ENCODE measurements at places on chromosomes 13 and 19.

GRCh38 chr19:33551676-33552075, 30.1 kb upstream of the PEPD start:
- DNase-seq = no peak

DNA sequence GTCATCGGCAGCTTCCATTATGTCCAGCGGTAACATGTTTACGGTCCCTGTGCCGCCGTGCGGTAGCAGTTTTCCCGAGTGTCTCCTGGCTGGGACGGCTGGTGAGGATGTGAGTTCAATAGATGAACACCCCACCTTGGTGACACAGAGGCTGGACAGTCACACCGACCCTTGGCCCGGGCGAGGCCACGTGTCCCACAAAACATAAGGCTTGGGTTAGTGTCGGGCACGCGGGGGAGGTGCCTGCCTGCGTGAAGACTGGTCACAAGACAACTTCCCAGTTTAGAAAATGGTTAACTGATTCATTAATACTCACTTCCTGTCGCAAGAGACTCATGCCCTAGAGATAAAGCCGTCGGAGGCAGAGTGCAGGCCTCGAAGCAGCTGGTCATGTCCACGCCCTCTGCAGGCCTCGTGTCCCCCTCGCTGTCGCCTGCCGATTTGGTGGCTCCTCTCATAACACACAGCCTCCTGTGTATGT, 17.2 kb downstream of the RASA3 start:
- no peak for DNase-seq

GRCh38 chr19:51652266-51652665, 5.6 kb upstream of the SIGLEC14 start:
- DNase-seq = no peak

DNA sequence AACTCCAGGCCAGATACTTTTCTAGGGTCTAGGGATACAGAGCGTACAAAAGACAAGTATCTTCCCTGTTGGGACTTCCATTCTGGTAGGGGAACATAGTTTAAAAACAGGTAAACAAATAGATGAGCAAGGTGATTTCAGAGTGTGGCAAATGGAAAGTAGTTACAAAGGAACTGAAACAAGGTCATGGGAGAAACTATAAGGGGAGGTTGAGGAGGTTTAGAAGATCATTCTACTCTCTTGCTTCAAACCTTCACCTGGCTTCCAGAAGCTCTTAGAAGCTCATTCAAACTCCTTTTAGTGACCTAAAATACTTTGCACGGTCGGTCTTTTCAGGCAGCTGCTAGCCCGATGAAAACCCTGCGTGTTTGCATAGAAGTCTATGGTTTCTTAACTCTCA, 9.1 kb downstream of the FFAR2 start:
- DNase-seq = no peak

- DNase-seq = no peak
Observed at GRCh38 chr19:18147396-18147795, 5.6 kb upstream of the PIK3R2 start.

GRCh38 chr13:46348961-46349360, 38.1 kb downstream of the RUBCNL start:
- DNase-seq = no peak

- DNase-seq = no peak
Observed at GRCh38 chr13:100344544-100344943, 244.0 kb downstream of the GGACT start.

GRCh38 chr13:65768545-65768944, 1461.6 kb downstream of the PCDH9 start:
- no peak for DNase-seq

GRCh38 chr13:113997845-113998751, 24.2 kb upstream of the C13orf46 start:
- DNase-seq = no peak

- no peak for DNase-seq
Observed at GRCh38 chr13:112270951-112271350, 105.2 kb upstream of the SPACA7 start.

- DNase-seq = no peak
Observed at GRCh38 chr19:46766569-46767317, 20.5 kb upstream of the STRN4 start.

- no peak for DNase-seq
Observed at GRCh38 chr19:6086068-6086788, 24.1 kb downstream of the RFX2 start.

- no peak for DNase-seq
Observed at GRCh38 chr13:84208246-84208910, 326.1 kb upstream of the SLITRK1 start.

DNA sequence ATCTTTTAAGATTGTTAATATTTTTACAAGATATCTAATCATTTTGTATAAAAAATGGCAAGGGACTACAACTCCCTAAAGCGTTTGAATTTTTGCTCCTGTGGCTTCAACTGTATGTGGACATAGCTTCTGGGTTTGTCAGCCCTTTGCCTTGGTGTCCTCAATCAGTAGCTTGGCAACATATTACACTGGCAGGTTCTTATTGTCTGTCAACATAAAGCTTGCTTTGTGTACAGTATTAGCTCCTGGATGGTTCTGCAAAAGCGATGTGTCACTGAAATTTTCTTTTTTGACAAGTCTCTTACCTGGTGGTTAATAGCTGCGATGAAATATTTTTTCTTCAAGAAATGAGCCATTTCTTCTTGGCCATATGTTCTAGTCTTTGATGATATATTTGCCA, 190.0 kb downstream of the HS6ST3 start:
- DNase-seq = no peak

GRCh38 chr13:98416408-98416807, 160.5 kb downstream of the STK24 start:
- no peak for DNase-seq

- DNase-seq = no peak
Observed at GRCh38 chr13:104678161-104678560, 1611.9 kb upstream of the SLC10A2 start.

GRCh38 chr13:84684804-84685203, 802.5 kb upstream of the SLITRK1 start:
- no peak for DNase-seq

DNA sequence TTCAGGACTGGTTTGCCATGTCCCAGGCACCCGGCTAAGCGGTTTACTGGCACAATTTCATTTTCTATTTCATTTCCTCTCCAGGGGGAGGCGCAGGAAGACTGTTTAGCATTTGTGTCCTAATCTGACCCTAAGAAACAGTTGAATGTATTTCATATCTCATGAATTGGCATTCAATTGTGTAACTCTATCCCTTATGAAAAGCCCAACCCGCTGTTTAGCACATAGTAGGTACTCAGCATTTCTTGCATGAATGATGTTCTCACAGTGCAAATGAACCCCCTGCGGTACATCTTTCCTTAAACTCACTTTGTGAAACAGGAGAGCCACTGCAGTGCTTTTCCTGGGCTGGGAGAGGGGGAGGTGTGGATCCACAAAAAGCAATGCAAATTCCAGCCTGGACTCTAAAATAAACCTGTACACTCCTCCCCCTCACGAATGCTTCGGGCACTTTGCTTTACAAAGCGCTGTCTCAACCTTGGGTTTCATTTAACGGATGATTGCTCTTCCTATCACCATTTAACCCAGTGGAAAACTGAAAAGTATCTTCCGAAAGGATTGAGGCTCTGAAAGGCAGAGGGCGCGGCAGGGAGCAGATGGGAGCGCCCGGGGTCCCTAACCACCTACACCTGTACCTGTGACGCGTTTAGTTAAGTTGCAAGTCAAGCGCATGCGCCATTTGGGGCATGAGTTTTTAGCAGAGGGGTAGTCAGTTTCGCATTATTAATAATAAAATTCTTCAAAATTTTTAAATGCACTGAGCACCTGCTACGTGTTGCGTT, 1.2 kb upstream of the EEF2 start:
- DNase-seq = no peak

- DNase-seq = no peak
Observed at GRCh38 chr19:10855879-10856522, 7.8 kb downstream of the C19orf38 start.

GRCh38 chr19:39237200-39238184, 7.3 kb downstream of the IFNL3 start:
- DNase-seq = no peak

DNA sequence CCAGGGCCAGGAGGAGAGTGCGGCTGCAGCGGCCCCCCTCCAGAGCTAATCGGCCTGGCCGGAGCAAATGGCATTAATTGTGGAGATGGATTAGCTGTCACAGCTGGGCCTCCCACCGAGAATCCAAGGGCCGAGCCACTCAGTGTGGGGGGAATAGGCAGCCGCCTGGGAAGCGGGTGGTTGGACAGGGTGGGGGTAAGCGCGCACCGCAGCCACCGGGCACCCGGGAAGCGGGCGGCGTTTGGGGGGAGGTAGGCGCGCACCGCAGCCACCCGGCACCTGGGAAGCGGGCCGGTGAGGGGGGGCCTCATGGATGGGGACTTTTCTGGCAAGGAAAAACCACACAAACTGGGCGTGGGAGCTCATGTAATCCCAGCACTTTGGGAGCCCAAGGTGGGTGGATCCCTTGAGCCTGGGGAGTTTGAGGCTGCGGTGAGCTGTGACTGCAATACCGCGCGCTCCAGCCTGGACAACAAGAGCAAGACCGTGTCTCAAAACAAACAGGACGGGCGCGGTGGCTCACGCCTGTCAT, 9.7 kb downstream of the R3HDM4 start:
- no peak for DNase-seq

DNA sequence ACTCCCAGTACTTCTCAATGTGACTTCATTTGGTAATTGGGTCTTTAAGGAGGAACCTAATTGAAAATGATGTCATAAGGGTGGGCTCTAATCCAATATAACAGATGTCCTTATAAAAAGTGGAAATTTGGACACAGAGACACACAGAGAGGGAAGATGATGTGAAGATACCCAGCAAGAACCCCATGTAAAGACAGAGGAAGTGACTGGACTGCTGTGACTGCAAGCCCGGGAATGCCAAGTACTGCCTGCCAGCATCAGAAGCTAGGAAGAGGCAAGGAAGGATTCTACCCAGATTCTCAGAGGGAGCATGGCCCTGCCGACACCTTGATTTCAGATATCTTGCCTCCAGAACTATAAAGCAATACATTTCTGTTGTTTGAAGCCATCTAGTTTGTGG, 239.3 kb downstream of the KCTD12 start:
- no peak for DNase-seq

DNA sequence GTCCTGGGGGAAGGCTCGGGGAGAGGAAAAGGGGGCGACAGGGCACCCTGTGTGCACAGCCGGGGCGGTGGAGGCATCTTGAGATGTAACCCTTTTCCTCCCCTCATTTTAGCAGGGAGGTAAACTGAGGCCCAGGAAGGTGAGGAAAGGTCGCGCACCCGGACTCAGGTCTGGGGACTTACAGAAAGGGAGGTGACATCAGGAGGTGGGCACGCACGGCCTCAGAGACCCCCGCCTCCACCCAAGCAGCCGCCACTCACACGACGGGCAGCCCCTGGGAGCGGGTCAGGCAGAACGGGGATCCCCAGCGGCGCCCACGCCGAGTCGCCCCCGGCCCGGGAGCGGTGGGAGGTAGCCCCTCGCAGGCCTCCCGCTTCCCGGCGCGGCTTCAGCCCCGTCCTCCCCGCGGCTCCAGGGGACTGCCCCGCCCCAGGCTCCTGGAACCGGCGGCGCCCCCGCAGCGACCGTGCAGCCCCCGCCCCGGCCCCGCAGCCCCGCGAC, 477 bp downstream of the PIP5K1C start:
- DNase-seq = no peak

- no peak for DNase-seq
Observed at GRCh38 chr19:738509-739128, 12.3 kb upstream of the MISP start.

GRCh38 chr13:25687471-25688225, 315.9 kb downstream of the ATP8A2 start:
- DNase-seq = no peak

DNA sequence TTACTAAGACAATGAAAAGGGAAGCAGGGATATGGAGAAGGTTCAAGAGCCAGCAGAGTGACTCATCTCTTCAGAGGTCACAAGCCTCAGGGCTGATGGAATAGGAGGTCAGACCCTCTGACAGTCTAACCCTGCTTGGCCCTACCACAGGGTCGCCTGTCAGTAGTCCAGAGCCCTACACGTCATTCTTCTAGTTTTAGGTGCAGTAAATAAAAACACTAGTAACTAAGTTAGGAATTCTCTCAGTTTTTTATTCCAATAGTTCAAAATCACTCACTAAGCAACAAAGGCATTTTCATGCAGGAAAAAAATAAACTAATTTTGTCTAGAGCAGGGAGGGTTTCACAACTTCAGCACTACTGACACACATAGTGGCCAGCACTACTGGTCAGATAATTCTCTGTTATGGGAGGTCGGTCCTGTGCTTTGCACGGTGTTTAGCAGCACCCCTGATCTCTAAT, 27.2 kb downstream of the FOXO1 start:
- no peak for DNase-seq

DNA sequence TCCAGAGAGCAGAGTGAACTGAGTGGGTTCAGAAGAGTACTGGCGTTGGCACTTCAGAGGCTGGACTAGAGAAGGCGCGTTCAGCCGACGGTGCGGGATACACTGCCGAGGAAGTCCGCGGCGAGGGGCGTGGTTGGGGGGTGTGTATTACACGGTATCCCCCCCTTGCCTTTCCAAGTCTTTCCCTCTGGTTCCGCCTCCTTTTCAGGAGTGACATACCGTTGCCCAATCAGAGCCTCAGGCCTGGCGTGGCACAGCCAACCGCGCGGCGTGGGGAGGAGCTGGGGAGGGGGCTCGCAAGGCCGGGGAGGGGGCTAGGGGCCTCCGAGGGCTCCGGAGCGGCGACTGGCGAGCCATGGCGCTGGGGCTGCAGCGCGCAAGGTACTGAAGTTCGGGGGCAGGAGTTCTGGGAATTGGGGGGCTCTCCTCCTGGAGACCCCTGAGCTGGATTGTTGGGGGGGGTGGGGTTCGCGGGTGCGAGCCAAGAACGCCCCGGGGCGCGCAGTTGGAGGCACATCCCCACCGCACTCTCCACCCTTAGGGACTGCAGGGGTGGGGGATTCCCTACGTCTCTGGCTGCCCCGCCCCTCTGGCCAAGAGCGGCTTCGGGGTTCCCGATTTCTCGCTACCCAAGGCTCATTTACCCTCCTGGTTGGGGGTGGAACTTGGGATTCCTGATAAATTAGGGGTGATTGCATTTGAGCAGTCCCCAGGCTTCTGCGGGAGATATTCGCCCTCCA, at the start of gene HIF3A:
TSS of gene HIF3A (plus strand) at position 321 of the 740 bp plus-strand sequence. CDS start at position 356, 35 bp downstream.
- no peak for DNase-seq

GRCh38 chr13:109517517-109517916, 268.9 kb downstream of the IRS2 start:
- DNase-seq = no peak

GRCh38 chr19:3518255-3518654, 12.1 kb downstream of the FZR1 start:
- no peak for DNase-seq

DNA sequence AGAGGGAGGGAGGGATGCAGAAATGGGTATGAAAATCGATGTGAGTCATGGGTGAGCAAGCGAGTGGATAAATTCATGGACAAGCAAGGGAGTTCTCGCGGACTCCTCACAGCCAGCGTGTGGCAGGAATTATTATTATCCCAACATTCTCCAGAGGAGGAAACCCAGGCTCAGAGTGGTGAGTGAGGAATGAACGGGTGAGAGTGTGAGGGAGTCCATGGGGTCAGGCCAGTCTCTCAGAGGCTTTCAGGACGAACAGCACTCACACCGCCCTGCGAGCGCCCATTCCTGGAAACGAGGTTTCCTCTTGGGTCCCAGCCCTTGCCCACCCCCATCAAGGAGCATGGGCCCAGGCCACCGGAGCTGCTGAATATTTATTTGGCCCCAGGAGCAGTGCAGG, 6.3 kb upstream of the DNAAF3 start:
- no peak for DNase-seq

GRCh38 chr19:38209152-38209551, 14.9 kb downstream of the DPF1 start:
- DNase-seq = no peak

GRCh38 chr13:95235974-95236373, 65.3 kb downstream of the ABCC4 start:
- no peak for DNase-seq

GRCh38 chr13:72651144-72651543, 76.3 kb downstream of the MZT1 start:
- no peak for DNase-seq
